Central memory CD8-positive, alpha-beta T cell (primary cell): ENCODE measurements at places on chromosomes 12 and 14.
A peak's percentile ranks its signal among the peaks of the same experiment; 100 is the strongest.

DNA sequence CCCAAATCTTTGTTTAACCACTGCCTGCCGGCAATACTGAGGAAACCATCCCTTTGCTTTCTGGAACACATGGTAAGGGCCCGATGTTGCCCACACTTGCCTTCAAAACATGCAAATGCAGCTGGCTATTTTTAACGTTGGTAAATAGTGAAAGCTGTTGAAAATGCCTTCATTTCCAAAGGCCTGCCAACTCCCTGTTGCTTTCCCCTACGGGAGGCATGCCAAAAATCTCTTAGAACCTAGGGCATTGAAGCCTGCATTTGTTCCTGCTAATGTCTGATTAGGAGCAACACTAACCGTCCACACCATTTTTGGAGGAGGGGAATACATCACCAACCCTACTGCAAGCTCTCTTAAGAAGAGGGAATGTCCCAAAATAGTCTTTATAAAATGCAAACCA is 152.6 kb upstream of the NOS1 start:
- DNase-seq: no peak

GRCh38 chr14:80266930-80267329 is 55.6 kb upstream of the DIO2 start:
- DNase-seq: no peak

DNA sequence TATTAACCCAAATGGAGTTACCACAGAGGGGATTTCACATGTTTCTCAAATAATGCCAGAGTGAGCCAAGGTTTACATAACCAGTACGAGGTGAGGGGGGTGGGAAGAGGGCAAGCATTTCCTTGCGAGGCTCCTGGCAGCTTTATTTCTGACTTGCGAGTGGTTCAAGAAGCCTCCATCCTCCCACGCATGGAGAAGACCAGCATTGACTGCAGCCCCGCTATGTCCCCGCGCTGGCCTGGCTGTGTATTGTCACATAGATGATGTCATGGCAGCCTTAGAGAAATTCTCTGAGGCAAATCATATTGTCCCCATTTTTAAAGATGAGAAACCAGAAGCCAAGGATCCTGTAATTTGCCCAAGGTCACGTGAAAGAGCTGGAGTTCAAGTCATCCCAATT is 188.2 kb downstream of the CACNA1C start:
- no peak for DNase-seq

DNA sequence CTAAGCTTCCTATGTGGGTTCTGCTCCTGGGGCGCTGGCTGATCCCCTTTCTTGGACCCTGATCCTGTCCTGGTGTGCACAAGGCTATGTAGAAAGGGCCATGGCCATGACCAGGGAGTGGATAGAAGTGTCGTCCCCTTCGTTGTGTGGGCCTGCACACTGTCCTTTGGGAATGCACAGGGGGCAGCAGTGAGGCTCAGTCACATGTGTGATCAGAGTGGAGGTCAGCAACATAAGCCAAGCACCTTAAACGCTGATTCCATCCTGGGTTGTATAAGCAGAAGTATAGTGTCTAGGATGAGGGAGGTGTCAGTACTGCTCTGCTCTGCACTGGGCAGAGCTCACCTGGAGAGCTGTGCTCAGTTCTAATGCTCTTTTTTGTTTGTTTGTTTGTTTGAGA is 48.4 kb downstream of the ESRRB start:
- no peak for DNase-seq

DNA sequence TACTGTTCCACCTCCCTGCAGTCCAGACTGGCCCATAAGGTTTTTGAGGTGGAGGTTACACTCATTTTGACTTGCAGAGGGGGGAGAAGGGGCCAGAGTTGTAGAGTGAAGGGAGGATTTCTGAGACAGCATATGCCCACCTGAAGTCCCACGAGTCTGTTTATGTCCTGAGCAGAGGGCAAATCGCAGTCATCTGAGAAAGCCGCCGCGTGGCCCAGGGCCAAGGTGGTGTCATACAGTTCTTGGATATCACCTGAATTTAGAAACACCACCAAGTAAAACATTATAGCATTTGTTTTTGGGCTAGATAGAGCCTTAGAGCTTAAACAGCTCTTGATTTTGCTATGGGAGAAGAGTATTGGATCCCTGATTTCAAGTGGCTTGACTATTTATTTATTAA is 30.9 kb downstream of the TDG start:
- no peak for DNase-seq

DNA sequence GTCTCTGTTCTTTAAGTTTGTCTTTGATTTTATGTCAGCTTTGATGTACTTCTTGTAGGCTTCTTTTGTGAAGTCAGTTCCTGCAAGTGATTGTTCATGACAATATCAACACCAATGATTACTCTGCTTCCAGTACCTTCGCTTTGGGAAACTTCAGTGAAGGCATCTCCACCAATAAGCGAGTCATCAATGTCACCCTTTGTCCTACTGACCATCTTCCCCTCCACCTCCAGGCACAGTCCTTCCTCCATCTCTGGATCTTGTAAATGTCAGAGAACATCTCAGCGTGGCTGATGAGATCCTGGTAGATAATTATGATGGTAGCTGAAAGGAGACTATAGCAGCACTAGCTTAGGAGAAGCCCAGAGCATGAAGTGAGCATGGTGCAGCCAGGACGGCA is 40.4 kb upstream of the A2M start:
- no peak for DNase-seq

DNA sequence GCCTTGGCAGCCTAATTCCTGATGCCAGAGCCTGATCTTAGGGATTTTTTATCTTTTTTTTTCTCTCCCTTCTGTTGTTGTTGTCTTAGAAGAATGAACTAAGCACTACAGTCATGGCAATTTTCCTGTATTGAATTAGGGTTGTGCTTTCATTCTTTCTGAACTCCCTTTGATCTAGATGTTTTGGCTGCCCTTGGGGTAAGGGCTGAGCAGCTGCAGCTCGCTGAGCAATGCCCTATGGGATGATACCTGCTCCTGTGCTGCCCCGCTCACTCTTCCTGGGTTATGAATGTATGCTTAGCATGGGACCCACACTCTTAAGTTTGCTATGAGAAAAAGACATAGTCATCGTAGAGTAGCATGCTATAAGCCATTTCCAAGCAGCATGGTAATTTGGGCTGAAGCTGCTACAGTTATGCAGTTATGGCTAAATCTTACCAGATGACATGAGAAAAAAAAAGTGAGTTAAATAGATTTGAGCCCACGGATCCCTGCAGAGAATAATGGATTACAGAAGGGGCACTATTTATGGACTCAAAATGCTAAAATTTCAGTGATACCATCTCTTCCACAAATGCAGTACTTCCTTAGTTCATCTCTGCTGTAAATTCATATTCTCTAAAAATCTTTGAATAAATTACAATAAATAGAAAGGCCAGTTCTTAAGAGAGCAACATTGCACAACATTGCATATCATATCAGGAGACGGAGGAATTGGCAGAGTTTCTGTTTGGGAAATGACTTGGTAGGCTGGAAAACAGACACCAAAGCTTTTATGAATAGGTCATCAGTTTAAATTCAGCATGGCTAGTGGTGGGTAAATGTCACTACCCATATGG is 79.2 kb upstream of the PTHLH start:
- DNase-seq: no peak

GRCh38 chr12:11576104-11576503 is 73.4 kb upstream of the ETV6 start:
- DNase-seq: no peak

- DNase-seq: no peak
Observed at GRCh38 chr14:42719391-42719790, 1112.7 kb downstream of the LRFN5 start.

GRCh38 chr12:58961166-58961565 is 40.9 kb upstream of the LRIG3 start:
- no peak for DNase-seq

DNA sequence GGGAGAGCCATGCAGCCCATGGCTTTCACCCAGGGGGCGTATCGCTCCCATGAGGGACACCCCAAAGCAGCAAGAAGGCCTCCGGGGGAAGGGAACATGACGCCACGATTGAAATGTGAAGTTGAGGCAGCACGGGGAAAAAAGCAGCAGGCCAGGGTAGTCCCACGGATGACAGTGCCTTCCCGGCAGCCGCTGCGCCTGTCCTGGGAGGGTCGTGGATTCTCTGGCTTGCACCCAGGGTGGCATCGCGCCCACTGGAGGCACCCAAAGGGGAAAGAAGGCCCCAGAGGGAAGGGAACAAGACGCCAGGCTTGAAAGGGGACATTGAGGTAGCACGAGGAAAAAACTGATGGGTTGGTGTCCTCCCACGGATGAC is 161.6 kb upstream of the ALG10B start:
- no peak for DNase-seq

DNA sequence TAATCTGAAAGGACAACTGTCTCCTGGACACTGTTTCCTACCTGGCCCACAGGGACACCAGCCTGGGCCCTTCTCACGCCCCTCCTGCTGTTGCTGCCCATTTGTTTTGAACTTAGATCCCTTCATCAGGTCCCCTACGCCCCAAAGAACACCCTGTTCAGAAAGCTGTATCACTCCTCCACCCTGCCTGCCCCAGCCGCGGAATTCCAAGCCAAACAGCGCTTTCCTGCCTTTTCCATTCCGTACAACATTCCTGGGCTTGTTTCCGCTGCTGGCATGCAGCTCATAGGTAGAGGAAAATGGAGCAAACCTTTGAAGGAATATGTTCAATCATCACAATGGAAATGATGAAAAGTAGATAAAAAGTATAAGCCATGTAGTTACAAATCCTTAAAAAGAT is 12.8 kb upstream of the GSG1 start:
- no peak for DNase-seq

DNA sequence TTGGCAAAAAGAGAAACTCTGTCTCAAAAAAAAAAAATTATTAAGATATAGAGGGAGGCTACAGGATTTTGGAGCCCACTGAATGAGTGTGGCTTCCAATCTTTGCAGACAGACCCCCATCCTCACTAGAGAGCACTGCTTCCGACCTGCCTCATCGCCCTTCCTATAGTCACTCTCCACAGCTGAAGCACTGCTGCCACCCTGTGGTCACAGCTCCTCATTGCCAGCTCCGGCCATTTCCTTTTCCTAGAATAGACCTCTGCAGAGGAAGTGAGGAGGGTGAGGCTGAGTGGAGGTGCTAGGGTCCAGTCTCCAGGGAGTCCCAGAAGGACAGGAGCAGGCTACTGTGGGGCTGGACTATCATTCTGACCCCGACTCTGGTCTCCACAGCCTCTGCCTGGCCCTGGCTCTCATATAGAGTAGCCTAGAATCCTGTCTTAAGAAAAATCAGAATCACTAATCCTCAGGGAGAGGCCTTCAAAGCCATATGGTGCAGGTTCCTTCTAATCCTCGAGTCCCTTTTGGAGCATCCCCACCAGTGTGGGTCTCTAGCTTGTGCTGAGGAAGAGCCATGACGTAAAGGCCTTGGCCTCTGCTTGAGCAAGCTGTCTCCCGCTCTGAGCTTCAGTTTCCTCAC is 1.4 kb upstream of the NPFF start:
- peak; percentile 81 for DNase-seq

DNA sequence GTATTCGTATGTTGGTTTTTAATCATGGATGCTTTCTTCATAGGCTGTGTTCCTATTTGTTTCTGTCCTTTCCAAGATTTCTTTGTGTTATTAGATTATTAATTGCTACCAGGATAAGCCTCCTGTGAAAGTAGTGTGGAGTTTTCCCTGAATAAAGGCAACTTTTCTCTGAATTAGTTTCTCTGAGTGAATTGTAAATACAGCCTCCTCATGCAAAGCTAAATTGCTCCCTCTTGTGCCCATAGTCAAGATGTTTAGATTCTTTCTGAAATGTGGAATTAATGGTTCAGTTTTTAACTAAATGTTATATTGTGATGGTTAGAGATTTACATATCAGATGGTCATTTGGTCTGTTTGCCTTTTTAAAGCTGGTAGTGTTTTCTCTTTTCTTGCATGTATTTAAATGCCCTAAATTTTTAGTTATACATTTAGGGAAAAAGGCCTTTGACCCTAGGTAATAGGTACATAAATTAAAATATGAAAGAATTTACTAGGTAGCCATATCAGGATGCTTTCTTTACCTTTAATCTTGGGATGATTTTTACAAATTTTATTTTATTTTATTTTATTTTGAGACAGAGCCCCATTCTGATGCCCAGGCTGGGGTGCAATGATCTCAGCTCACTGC is 8.9 kb downstream of the APAF1 start:
- no peak for DNase-seq

GRCh38 chr14:33686856-33687255 is 264.0 kb downstream of the EGLN3 start:
- DNase-seq: no peak

- no peak for DNase-seq
Observed at GRCh38 chr12:71166862-71167496, 9.2 kb upstream of the TSPAN8 start.

- DNase-seq: peak; percentile 56
Observed at GRCh38 chr14:31206536-31207286, 882 bp downstream of the HECTD1 start.

GRCh38 chr12:30463636-30464035 is 232.0 kb downstream of the IPO8 start:
- DNase-seq: no peak

- DNase-seq: no peak
Observed at GRCh38 chr12:11059784-11060183, 2.3 kb downstream of the TAS2R46 start.

GRCh38 chr14:59107819-59108218 is 80.6 kb upstream of the DAAM1 start:
- DNase-seq: no peak

- no peak for DNase-seq
Observed at GRCh38 chr12:5003025-5003666, 40.5 kb upstream of the KCNA5 start.

DNA sequence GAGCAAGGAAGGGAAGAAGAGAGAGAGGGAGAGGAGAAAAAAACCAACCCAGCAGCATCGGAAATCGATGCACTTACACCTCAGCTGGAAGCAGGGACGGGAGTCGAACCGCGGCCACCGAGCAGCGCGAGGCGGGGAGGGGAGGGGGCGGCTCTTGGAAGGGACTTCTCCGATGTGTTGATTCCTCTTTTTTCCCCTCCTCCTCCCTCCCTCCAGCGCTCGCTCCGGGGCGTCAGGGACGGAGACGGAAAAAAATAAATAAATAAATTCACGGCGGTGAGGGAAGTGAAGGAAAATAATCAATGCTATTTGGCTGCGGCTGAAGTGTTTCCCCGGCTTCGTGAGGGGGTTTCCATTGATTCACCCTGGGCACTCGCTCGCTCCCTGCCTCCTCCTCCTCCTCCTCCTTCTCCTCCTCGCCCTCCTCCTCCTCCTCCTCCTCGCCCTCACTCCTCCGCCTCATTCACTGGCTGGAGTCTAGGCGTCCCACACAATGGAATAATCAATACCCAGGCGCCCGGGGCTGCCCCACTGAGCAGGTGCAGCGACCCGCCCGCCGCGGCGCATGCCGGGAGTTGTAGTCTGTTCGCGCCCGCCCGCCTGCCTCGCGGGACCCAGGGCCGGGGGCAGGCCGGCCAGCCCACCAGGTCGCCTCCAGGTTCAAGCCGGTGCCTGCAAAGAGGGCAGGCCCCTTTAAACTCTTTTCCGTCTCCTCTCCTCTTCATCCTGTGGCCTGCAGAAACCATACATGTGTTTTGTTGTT is at the start of gene ZFHX2:
Gene ZFHX2, minus strand, starts transcription at position 500 of the 763 bp plus-strand sequence. CDS start 16,440 bp downstream, outside the sequence.
- peak; percentile 31 for DNase-seq
